Lung microvascular endothelial cell (primary cell): ENCODE measurements at places on chromosomes 16 and 17.
A peak's percentile ranks its signal among the peaks of the same experiment; 100 is the strongest.

DNA sequence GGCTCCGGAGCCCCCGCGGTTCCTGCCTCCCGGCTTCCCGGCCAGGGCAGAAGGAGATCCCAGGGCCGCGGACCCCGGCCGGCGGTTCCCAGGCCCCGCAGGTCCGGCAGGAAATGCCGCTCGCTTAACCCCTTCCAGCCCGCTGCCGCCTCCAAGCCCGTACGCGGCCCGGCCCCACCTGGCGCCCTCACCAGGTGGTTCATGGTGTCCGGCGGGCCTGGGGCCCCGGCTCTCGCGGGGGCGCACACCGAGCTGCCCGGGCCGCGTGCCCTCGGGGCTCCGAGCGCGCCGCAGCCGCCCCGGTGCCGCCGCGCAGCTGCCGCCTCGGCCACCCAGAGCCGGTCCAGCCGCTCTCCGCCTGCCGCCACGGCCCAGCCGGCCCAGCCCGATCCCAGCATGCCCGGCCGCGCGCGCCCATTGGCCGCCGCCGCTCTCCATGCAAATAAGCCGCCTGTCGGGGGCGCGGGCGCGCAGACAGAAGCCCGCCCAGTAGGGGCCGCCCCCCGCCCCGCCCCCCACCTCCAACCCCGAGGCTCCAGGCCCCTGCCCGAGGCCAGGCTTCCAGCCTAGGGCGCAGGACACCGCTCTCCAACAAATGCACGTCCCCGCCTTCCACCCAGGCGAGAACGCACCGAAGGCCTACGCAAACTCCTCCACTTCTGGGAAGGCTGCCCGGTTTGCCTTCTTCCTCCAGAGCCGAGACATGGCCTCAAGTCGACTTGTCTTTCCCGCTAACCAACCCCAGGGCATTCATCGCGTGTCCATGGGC lies at the start of gene BCAR1:
Gene BCAR1 (minus strand): TSS at position 345 of the 769 bp plus-strand sequence. CDS start 142 bp downstream, at position 203.
- DNase-seq = peak; percentile 92

- DNase-seq = peak; percentile 78
Measured at GRCh38 chr17:31394544-31394943, 3.1 kb downstream of the RAB11FIP4 start.

GRCh38 chr17:62719586-62719985 lies 88.5 kb downstream of the MARCHF10 start:
- DNase-seq = no peak

DNA sequence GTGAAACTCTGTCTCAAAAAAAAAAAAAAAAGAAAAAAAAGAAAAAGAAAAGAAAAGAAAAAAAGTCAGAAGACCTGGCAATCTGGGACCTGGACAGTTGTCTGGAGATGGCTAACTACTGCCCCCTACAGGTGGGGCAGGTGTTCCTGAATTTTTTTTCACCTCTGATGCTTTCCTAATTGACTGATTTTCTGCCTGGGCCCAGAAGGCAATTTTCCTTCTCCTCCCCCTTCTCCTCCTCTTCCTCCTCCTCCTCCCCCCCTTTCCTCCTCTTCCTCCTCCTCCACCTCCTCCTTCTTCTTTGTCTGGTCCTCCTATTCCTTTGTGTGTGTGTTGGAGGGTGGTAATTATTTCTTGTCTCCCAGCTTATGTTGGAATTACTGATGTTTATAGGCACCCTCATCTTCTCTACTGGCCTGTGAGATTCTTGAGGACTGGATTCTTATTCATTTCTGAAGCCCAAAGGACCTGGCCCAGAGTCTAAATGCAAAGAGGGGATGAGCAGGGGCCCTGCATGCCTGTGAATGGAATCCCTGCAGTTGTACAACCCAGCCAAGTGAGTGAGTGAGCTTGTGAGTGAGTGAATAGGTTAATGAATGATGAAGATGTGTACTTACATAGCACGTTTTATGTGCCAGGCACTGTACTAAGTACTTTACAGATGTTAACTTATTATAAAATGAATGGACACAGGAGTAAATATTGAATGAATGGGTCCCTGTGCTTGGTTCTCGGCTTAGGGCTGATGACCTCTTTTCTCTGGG lies 26.9 kb downstream of the IRX5 start:
- DNase-seq = peak; percentile 27

GRCh38 chr17:73237714-73238113 lies 24.0 kb downstream of the CPSF4L start:
- DNase-seq = no peak

- DNase-seq = peak; percentile 70
Measured at GRCh38 chr17:2400474-2400866, 390 bp downstream of the MNT start.

DNA sequence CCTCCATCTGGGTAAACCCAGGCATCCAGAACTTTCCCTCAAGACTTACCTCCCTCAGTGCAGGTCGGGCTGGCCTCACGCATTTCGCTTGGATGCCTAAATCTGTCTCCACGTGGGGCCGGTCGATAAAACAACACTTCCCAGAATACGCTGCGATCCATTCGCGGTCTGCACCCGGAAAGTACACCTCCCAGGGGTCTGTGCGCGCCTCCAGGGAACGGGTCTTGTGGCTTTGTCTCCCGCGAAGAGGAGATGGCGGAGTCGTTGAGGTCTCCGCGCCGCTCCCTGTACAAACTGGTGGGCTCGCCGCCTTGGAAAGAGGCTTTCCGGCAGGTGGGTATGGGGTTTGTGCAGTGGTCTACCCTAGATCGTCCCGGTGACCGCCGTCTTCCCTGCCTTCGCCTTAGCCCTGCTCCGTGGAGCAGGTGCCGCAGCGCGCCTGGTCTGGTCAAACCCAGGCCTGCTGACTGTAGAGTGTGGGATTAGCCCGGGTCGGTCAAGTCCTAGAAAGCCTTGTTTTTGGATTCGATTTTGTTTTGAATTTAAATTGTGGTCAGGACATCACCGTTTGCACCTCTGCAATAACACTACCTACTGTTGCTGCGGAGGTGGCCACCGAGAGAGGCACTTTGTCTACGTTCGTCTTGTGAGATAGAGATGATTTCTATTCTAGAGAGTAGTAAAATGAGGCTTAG lies at the start of gene RPAIN:
Gene RPAIN (plus strand): TSS at position 224 of the 695 bp plus-strand sequence. CDS start 29 bp downstream, at position 253.
- DNase-seq = peak; percentile 89

DNA sequence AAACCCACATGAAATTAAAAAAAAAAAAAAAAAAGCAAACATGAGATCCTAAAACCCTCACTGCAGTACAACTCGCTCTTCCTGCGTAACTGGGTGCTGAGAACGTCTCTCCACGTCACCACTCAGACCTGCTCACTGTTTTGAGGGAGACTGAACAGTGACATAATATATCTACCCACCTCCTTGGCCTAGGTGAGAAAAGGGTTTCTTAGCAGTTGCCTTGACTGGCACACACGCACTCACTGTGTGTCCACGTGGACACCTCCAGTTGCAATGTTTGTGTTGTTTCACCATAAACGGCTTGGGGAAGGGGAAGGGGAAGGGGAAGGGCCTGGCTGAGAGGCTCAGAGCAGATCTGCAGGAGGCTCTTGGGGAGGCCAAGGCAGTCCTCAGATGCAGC lies 32.0 kb downstream of the FANCA start:
- DNase-seq = no peak

DNA sequence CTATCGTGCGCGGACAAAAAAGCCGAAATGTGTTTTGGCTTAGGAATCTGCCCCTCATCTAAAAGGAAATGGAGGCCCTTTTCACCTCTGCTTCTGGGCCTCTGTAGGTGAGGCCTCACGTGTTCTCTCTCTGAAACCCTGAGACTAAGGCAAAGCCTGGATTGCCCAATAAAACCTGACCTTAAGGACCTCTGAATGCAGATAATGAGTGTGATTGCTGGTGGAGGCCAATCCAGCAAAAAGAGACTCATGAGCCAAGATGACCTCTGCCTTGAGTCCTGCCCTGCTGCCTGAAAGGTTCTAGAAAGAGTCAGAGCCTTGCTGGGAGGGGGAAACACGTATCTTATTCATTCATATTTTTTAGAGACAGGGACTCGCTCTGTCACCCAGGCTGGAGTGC lies 44.5 kb upstream of the ABR start:
- DNase-seq = no peak

GRCh38 chr16:11757671-11758545 lies 15.3 kb upstream of the TXNDC11 start:
- DNase-seq = no peak

DNA sequence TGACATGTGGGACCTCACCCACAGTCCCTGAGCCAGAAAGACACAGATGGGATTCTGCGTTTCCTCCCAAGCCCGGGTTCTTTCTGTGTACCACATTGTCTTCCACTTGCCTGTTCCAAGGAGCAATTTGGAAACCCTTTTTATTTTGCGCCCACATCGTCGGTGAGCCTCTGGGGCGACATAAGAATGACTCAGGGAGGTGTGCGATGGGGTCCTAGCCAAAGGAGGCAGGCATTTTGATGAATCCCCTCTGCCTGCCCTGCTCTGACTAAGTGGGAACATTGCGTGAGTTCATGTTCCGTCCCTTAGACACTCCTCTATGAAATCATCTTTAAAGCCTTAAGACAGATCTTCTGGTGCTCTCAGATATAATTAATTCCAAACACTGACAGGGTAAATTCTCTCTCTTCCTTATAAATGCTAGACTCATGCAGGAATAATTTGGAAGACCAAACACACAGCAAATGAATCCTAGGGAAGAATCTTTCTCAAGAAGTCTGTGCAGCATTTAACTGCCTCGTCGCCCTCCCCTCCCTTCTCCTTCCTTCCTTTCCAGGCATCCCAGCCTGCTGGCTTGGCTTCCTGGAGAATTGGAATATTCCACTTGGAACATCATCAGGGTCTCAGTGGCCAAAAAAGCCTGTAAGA lies 52.7 kb upstream of the FOXF1 start:
- DNase-seq = no peak

DNA sequence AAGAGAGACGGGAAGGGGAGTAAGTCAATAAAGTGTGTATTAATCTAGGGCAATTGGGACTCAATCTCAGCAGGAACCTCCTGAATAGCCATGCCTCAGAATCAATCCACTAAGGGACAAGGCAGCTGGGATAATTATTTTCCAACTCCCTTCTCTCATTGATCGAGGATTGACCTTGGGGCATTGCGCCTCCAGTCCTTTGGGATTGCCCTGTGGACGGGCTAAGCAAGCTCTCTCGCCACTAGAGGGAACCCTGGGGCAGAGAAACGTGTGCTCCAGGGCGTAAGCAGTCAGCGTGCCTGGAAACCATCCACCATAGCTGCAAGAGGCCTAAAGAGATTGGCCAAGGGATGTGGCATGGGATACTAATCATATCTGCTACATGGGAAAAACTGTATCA lies 53.9 kb upstream of the ERCC4 start:
- peak; percentile 70 for DNase-seq

- DNase-seq = no peak
Measured at GRCh38 chr16:49019081-49019633, 262.5 kb downstream of the CBLN1 start.

- no peak for DNase-seq
Measured at GRCh38 chr17:8869114-8869815, 1.8 kb upstream of the PIK3R6 start.

- no peak for DNase-seq
Measured at GRCh38 chr16:51153577-51154031, 2.5 kb upstream of the SALL1 start.

- DNase-seq = no peak
Measured at GRCh38 chr16:50501251-50501650, 46.9 kb upstream of the NKD1 start.

GRCh38 chr17:76833034-76833644 lies 35.1 kb upstream of the MGAT5B start:
- DNase-seq = no peak

- DNase-seq = peak; percentile 75
Measured at GRCh38 chr16:3094289-3095027, 4.6 kb downstream of the ZSCAN10 start.

- DNase-seq = no peak
Measured at GRCh38 chr17:4879601-4880000, 19.7 kb upstream of the C17orf107 start.

DNA sequence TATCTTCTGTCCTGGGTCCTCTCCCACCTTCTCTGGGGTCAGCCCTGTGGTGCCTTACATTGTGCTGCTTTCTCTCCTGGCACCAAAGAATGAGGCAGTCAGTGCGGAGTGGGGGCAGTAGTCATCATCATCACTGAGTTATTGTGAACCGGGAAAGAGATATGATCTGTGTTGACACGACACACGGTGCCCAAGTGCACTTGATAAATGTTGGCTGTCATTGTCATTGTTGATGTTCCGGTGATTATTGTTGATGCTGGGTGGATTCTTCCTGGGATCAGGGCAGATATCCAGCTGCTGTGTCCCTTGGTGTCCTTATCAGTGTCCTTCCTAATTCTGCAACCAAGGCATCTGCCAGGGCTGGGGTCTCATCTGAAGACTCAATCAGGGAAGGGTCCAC lies 121.7 kb downstream of the ABCC6 start:
- DNase-seq = no peak

DNA sequence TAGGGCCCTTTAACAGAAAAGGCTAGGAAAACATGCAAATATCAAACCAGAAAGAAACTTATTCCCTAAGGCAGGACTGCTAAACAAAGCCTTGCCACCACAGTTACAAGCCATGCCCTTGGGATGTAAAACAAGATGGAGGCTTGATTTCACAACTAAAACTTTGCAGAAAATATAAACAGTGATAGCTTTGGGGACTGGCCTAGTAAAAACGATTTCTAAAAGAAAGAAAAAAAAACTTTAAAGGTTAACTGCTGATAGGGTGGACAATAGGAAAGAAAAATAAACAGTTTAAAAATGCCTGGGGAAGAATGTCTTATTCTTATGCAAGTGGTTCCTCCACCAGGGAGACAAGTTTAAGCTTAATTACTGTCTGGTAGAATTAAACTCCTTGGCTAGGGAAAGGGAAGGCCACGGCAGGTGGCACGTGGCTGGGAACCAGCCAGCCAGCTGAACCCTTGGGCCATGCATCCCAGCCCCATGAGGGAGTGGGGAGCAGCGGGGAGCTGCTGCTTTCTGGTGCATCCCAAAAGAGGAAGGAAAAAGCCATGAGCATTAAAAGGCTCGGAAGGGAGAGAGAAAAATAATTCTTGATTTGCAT lies 10.7 kb upstream of the TMC5 start:
- no peak for DNase-seq

GRCh38 chr17:78828470-78829185 lies 12.0 kb downstream of the USP36 start:
- DNase-seq = no peak

DNA sequence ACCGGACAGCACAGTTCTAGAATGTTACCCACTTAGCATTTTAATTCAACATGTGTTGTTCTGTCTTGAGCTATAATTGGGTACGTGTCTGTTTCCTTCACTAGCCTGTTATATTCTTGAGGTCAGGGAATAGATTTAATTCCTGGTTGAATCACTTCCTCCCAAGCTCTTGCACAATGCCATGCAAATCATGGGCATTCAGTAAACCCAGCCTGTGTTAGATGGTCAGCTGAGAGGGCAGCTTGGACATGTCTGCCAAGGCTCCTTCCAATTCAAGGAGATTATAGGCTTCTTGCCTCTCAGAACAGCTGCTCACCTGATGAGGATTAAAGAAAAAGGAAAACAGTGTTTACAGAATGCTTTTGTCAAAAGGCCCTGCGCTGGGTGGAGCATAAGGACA lies 12.6 kb downstream of the C1QTNF1 start:
- DNase-seq = peak; percentile 29

DNA sequence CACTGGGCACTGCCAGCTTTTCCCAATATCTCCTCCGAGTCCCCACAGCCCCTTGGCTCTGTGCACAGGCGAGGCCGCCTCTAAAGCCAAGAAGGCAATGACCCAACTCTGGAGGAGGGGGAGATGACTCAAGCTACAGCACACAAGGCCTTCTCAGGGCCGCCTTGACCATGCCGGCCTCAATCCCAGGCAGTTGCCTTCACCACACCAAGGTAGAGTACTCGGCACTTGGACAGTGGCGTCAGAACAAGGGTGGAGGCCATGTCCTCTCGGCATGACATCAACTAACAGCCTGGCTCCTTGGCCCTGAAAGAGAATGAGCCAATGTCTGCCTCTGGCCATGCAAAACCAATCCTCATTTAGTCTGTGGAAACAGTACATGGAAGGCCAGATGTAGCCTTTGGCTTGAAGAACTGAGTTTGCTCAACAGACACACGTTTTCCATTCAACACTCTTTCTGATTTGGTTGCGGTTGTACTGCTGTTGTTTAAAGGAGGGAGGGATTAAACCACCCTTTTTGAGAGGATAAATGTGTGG lies 139.6 kb downstream of the XYLT1 start:
- DNase-seq = no peak
